ENCODE measurements at places on chromosomes 6 and 20.

DNA sequence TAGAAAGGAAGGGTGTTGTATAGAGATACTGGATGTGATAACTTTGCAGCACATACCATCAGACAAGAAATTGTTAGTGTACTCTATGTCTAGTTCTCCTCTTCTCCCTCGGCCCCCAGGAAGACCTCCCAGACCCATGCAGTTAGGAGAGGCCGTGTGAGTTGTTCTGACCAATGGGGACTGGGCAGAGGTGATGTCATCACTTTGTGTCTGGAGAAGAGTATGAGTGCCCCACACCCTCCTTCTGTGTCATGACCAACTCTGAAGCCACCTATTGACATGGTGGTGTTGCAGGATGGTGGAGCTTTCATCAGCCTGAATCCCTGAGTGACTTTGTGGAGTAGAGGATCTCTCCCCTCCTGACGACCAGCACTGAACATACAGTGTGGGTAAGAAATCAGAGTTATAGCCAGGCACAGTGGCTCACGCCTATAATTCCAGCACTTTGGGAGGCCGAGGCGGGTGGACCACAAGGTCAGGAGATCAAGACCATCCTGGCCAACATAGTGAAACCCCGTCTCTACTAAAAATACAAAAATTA is 72.2 kb downstream of the IPCEF1 start:
- DNase-seq = no peak

DNA sequence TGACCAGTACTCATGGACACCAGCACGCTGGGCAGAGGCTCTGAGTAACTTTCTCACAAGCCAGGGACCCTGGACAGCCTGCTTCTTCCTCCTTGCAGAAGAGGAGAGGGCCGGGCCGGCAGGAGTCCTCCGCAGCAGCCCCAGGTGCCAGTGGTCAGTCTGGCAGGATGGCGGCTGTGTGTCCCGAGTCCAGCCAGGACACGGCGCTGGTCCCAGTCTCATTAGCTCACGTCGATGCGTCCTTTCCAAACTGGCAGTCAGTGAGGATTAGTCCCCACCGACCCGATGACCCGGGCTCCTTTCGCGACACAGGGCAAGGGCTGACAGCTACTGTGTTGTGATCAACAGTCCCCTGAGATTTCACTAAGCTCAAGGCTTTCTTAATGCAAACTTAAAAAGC is 267.0 kb downstream of the TAF4 start:
- DNase-seq = no peak

GRCh38 chr6:167435209-167435728 is 110.4 kb downstream of the TTLL2 start:
- no peak for DNase-seq

DNA sequence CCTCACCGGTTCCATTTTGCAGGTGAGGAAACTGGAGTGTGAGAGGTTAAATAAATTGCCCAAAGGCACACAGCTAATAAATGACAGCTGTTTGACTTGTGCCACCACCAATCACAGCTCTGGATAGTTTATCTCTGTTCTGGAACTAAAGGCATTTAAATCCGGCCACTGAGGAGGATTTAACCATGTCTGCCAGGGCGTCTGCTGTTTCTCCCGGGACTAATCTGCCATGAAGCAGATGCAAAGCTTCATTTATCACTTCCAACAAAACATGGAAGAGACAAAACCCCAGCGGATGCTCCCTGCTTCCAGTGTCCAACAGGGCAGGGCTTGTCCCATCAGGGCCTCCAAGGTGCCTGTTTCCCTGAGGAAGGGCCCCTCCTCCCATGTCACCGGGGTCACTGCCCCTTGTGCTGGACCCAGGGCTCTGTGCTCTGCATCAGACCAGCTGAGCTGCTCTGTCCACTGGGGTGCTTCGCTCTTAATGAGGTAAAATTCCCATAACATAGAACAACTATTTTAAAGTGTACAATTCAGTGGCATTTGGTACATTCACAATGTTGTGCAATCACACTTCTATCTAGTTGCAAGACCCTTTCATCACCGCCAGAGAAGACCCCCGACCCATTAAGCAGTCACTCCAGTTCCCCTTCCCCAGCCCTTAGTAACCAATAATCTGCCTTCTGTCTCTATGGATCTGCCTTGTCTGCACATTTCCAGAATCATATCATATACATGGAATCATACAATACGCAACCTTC is 244.3 kb downstream of the PTPRT start:
- DNase-seq = no peak

DNA sequence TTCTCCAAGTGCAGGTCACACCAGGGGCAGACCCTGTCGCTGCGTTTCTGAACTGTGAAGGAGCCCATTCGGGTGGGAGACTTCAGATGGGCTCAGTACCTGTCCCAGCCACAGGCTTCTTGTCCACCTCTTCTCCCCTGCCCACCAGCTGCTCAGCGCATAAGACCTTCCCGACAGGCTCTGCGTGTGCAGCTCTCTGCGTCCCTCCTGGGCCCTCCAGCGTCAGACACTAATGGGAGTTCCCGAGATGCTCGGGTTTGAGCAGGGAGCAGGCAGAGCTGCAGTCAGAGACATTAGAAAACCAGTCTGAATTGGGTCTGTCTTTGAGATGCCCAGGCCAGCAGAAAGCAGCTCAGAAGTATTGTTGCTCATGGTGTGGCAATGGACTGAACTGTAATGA is 50.4 kb downstream of the TCP11 start:
- DNase-seq = no peak

GRCh38 chr6:79413562-79414002 is 123.6 kb downstream of the LCA5 start:
- no peak for DNase-seq

- DNase-seq = no peak
These were observed 602.2 kb upstream of the NOX3 start for GRCh38 chr6:156057869-156058268.

GRCh38 chr20:44423480-44423879 is 52.2 kb upstream of the TTPAL start:
- no peak for DNase-seq

- DNase-seq = no peak
These were observed 73.4 kb downstream of the FAM229B start for GRCh38 chr6:112160745-112161144.

DNA sequence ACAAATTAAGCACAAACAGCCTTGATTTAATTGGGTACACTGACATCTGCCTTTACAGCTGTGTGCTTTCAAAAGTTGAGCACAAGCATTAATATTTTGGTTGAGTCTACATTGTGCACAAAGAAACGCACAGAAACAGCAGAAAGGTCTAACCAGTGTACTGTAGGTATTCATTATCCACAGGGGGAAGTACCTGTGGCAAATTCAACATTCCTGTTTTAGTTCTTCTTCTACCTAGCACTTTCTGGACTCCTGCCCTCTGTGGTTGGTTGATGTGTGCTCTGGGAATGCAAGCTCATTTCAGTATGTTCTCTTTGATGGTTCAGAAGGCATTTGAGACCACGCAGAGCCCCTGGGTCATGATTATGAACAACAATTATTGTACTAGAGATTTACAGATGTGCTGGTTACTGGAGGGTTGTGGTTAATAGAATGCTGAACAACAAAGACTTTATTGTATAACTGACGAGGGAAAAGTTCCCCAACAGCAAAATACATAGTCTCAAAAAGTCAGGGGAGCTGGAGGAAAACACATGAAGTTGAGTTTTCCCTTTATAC is 26.6 kb upstream of the DAAM2 start:
- no peak for DNase-seq

- no peak for DNase-seq
These were observed 6.8 kb upstream of the ARMC2 start for GRCh38 chr6:108841377-108841855.

- no peak for DNase-seq
These were observed 196.9 kb downstream of the NFATC2 start for GRCh38 chr20:51345601-51346101.

- DNase-seq = no peak
These were observed 48.2 kb upstream of the PXDC1 start for GRCh38 chr6:3799719-3800118.

- DNase-seq = no peak
These were observed 133.1 kb downstream of the SOX4 start for GRCh38 chr6:21726676-21727075.

DNA sequence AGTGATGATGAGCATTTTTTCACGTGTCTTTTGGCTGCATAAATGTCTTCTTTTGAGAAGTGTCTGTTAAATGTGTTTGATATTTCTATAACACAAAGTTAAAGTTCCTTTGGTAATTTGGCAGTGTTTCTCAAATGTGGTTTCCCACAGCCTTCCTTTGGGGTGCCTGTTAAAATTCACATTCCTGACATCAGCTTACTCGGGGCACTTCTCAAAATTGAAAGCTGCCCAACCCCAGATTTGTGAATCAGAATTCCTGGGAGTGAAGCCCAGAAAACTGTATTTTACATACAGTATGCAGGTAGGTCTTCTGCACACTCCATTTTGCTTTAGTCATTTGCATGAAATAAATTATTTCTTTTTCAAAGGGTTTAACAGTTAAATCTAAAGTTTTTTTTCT is 207.9 kb downstream of the GMPR start:
- no peak for DNase-seq

GRCh38 chr6:12186528-12186927 is 103.6 kb upstream of the EDN1 start:
- DNase-seq = no peak

DNA sequence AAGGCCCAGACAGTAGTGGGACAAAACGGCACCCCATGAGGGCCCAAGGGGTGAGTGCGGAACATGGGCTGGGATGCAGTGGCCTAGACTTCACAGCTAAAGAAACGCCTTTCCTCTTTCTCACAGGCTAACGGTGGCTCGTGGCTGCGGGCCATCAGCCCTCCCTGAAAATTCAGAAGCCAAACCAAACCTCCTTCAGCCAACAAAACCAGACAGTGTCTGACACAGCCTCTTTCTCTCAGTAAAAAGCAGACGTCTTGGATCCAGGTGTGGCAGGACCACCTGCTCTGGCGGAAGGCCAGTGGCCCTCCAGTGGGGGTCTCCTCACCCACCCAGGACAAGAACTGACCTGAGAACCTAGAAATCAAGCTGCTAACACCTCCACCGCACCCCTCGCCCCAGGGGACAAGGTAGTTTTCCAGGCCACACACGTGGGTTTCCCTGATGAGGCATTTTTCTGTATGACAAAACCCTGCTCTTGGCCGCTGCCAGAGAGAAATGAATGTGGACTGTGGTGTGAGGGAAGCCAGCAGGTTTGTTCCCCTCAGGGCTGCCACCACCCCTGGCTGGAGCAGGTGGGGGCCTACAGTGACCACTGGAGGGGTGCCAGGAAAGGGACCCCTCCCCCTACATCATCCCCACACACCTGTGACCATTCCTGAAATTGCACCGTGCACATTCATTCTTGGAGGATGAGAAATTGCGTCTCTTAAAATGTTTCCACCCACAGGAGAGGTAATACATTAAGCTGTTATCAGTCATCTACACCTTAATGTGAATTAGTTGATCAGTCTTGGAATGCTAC is 76.8 kb upstream of the PIM1 start:
- DNase-seq = no peak

GRCh38 chr6:43773050-43773979 is 3.3 kb downstream of the VEGFA start:
- DNase-seq = peak; percentile 52

DNA sequence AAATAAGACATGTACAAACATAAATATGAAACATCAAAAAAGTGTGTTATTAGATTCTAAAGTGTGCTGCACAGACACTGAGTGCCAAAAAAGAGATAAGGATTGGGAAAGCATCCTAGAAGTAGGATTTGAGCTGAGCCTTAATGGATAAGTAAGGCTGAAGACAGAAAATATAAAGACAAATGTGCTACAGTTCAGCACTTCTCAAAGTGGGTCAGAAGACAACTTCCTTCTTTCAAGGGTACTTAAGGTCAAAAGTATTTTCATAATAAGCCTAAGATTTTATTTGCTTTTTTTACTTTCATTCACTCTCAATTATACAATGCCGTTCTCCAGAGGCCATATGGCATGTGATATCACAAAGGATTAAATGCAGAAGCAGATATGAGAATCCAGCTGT is 16.8 kb downstream of the USP45 start:
- no peak for DNase-seq

- no peak for DNase-seq
These were observed 3.7 kb downstream of the TPD52L1 start for GRCh38 chr6:125157280-125157679.

GRCh38 chr6:2296781-2297180 is 51.4 kb upstream of the GMDS start:
- no peak for DNase-seq

- DNase-seq = no peak
These were observed 54.5 kb downstream of the TRMT11 start for GRCh38 chr6:126040826-126041225.

DNA sequence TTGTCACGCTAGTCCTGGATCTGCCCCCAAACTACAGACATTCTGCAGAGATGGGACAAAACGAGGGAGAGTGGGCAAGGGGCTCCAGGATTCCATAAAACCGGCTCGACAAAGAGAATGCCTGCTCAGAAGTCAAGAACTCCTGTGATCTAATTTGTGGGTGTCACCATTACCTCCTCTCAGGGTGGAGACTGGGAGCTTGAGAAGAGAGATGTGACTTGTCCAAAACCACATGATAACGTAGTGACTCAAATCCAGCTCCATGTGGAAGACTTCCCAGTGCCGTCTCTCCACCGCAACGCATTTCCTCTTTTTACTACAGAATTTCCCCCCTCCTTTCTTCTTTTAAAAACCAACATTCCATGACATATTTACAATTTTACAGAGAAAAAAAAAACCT is 44.3 kb downstream of the TRERF1 start:
- DNase-seq = no peak

DNA sequence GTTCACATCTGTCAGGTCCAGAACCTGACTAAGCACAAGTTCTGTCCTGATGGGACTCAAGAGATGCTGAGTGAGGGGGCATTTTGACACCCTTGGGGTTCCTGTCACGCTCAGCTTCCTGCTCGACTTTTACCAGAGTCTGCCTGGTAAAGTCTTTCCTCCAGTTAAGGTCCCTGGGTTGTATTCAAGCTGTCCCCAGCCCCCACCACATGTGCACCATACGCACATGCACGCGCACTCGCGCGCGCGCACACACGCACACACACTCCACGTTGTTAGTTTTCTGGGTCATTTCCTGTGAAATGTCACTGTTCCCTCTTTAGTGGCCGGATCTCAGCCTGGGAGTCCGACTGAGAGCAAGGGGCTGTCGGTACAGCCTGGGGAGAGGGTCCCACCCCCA is 166.1 kb downstream of the GMPR start:
- DNase-seq = no peak

DNA sequence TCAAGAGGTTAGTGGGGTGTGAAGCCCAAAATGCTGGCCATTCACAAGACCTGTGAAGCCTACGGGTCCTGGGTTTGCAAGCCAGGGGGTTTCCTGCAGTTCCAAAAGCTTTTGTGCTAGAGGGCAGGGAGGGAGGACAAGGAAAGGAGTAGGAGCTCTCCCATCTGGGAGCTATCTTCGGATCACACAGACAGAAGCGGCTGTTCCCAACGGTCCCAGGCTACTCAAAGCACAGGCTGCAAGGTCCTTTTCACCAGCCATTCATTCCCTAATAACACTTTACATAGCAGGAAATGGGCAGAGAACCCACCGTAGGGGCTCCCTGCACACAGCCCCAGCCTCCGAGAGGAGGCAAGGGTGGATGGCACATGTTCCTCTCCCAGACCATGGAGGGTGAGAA is 296.9 kb downstream of the FOXC1 start:
- no peak for DNase-seq
